ENCODE measurements at places on chromosomes 3 and 15.

DNA sequence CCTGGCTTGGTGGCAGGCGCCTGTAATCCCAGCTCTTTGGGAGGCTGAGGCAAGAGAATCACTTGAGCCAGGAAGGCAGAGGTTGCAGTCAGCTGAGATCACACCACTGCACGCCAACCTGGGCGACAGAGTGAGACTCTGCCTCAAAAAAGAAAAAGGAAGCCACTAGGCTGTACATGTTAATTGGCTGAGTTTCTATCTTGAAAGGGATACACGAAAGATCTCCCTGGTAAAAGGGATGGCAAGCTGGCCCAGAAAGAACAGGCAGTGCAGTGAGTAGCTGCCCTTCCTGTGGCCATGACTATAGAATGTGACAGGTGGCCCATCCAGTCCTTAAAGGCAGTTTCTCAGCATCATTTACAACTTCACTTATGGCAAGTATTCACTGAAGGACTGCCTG lies 12.3 kb downstream of the LRIG1 start:
- no peak for DNase-seq

GRCh38 chr3:41307065-41307464 lies 107.8 kb downstream of the CTNNB1 start:
- no peak for DNase-seq

DNA sequence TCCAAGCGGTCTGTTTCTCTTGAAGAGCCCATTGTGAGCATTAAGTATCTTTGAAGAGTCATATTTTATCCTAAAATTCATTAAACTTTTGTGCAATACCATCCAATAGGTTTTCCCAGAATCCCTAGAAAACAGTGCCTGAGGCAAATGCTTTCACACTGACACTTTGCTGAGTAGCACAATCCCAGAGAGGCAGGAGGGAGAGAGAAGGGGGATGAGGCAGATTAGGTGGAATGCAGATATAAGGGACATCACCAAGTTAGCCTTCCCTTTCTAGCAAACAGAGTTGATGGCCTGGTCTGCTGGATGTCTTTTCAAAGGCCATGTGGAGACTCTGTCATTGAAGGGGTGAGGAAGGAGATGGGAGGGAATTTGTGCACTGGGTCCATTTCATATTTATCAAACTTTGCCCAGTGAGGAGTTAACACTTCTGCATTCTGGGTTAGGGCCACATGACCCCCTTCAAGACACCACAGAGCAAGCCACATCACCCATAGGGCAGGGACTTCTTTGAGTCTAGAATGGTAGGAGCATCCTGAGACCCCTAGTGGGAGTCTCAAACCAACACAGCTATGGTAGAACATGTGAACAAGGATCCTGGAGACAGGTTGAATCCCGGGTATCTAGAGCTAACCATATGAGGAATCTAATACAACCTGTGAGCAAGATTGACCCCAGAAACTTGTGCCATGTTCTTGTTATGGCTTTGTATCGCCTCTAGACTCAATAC lies 32.0 kb upstream of the SEMA6D start:
- no peak for DNase-seq

DNA sequence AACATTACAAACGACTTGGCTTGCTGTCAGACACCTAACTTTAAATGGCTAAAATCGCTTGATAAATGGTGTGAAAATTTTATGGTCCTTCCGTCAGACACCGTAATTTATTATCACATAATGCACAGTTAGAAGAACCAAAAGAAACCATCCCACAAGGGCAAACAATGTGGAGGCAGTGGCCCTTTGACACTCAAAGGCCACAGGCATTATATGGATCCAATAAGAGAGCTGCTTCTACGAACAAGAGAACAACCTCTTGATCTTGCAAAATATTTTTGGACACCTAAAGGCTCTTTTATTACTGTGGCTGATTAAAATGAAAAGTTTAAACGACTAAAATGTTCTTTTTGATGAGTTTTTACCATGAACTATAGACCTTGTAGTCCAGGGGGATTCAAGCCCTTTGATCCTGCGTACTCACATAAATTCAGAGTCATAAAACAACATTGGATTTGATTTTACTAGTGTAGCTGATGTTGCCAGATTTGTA lies 202.8 kb downstream of the FMN1 start:
- no peak for DNase-seq

DNA sequence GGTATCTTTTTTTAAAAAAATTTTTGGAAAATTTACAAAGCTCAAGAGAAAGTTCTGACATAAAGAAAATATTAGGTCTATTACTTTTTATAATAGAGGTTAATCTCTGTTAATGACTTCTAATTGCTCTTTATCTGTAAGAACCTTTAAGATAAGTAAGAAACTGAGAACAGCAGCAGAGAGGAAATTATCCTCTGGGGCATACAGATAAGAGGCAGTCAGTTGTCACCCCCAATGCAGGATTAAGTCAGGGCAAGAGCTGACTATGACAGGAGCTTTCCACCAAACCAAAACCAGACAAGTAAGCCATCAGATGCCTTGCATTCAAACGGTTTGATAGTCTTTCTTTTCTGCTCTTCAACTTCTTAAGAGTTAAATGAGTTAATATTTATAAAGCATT lies 149.0 kb downstream of the GSK3B start:
- DNase-seq: no peak

DNA sequence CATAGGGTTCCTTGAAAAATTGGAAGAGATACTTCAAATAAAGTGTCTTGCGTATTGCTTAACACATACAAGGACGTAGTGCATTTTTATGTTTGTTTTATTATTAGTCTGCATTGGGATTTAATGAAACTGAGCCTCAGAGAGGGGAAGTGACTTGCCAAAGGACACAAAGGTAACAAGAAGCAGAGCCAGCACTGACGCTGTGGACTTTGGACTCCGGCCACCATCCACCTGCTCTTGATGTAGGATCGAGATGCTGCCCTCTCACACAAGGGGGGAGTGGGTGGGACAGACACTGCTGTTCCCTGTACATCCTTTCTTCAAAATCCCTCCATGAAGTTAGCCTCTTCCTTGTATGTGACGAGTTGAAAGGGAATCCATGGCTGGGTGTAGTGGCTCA lies 435.4 kb upstream of the RGMA start:
- no peak for DNase-seq

All from CD14-positive monocyte (primary cell).